ENCODE measurements at places on chromosomes 1 and 21. TPM values are rescaled to one million over a fixed set of nuclear protein-coding genes. Genes with fewer than 3 reads are reported as not detected.

The SLC1A7 gene
- not detected for total RNA-seq

GRCh38 chr1:150371110-150371509 is 7.2 kb downstream of the RPRD2 start:
- no peak for DNase-seq
- peak overlapping the region; percentile 3 for H3K4me3 ChIP-seq
- H3K36me3 ChIP-seq: peaks cover 30% of the 10 kb centered on the region
- no peaks in the 10 kb centered on the region for H3K27me3 ChIP-seq

GRCh38 chr1:96011606-96012005 is 710.0 kb upstream of the PTBP2 start:
- H3K27ac ChIP-seq: no peak overlapping the region
- H3K36me3 ChIP-seq: no peaks in the 10 kb centered on the region
- no peak for DNase-seq
- H3K4me1 ChIP-seq: no peaks in the 10 kb centered on the region
- no peaks in the 10 kb centered on the region for H3K27me3 ChIP-seq

GRCh38 chr1:152398812-152399698 is 15.0 kb downstream of the CRNN start:
- H3K27me3 ChIP-seq: peaks cover 26% of the 10 kb centered on the region
- no peak overlapping the region for H3K27ac ChIP-seq
- no peak overlapping the region for H3K4me3 ChIP-seq
- no peaks in the 10 kb centered on the region for H3K36me3 ChIP-seq

DNA sequence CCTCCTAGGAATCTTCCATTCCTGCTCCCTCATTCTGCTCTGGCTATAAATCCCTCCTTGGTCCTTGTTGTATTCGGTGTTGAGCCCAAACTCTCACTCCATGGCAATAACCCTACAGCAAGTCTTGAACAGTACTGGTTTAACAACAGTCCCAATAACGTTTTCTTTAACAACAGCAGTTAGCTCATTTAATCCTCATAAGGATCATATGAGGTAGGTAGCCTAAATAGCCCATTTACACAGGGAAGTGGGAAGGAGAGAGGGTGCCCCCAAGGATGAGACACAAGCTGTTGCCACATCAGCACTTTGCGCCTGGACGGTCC is 444 bp upstream of the AGTRAP start:
- DNase-seq: no peak
- peak overlapping the region; percentile 95 for H3K4me3 ChIP-seq
- peaks cover 7% of the 10 kb centered on the region for H3K36me3 ChIP-seq
- no peaks in the 10 kb centered on the region for H3K27me3 ChIP-seq

DNA sequence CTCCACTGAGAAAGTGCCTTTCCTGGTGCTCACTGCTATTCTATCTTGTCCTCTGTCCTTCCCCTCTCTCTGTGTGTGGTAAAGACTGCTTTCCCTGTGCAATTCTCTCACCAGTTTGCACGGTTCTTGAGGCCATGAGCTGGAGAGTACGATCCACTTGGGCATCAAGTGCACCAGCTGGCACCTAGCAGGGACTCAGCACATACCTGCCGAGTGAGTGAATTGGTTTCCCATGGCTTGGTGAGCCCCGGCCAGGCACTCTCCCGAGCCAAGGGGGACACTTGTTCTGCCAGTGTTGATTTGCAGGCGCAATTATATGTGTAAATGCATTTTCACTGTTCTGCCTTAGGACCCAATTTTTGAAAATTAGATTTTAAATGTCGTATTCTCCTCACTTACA is 313.5 kb downstream of the DISC1 start:
- H3K4me1 ChIP-seq: no peaks in the 10 kb centered on the region
- H3K4me3 ChIP-seq: no peak overlapping the region
- no peaks in the 10 kb centered on the region for H3K27me3 ChIP-seq
- peaks cover 1% of the 10 kb centered on the region for H3K36me3 ChIP-seq
- DNase-seq: no peak

- no peak overlapping the region for H3K4me3 ChIP-seq
- no peaks in the 10 kb centered on the region for H3K27me3 ChIP-seq
- no peak overlapping the region for H3K27ac ChIP-seq
- H3K4me1 ChIP-seq: no peaks in the 10 kb centered on the region
- no peaks in the 10 kb centered on the region for H3K36me3 ChIP-seq
These were observed 198.9 kb downstream of the HS2ST1 start for GRCh38 chr1:87113313-87113712.

All from activated CD4-positive, alpha-beta T cell treated with anti-CD3 and anti-CD28 coated beads, Interleukin-2, amount 10 ng/mL, durations not matched to agents 7 days and 5 days (primary cell).